ENCODE measurements at places on chromosomes 3 and 15. TPM values are rescaled to one million over a fixed set of nuclear protein-coding genes. Genes with fewer than 3 reads are reported as not detected.

Gene SH2D7
- total RNA-seq: not detected

Gene DUOX2
- not detected for total RNA-seq

Gene CPNE4
- not detected for total RNA-seq

Gene GREM1
- total RNA-seq: 684 TPM

Gene OR5K2
- total RNA-seq: not detected

Gene RTP4
- total RNA-seq: 1.4 TPM

Gene GPR149
- total RNA-seq: not detected

Gene CYP8B1
- total RNA-seq: not detected

Data from uterine smooth muscle cell (primary cell).